SJCRH30 (cell line): ENCODE measurements at places on chromosomes 13 and 19.
A peak's percentile ranks its signal among the peaks of the same experiment; 100 is the strongest.

DNA sequence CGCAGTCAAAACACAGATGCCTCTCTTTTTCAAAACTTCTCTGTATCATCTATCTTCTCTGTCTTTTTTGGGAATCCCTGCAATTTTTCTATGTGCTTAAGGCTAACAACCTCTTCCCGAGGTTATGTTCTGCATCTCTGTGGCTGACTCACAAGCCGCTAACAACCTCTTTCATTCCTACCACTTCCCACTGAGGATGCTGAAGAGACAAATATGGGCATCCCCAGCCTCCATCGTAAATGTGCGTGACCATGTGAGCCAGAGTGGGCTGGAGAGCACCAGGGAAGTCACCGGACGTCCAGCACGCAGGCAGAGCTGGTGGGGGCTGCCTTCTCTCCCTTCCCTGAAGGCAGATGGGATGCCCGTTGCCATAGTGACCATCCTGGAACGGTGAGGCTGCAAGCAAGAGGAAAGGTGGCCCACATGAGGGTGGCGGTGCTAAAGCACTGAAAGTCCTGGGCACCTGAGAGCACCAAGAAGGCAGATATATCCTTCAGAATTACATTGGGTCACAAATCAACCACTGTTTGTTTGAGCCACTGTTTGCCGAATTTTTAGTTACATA is 122.8 kb downstream of the SHISA2 start:
- no peak for DNase-seq

DNA sequence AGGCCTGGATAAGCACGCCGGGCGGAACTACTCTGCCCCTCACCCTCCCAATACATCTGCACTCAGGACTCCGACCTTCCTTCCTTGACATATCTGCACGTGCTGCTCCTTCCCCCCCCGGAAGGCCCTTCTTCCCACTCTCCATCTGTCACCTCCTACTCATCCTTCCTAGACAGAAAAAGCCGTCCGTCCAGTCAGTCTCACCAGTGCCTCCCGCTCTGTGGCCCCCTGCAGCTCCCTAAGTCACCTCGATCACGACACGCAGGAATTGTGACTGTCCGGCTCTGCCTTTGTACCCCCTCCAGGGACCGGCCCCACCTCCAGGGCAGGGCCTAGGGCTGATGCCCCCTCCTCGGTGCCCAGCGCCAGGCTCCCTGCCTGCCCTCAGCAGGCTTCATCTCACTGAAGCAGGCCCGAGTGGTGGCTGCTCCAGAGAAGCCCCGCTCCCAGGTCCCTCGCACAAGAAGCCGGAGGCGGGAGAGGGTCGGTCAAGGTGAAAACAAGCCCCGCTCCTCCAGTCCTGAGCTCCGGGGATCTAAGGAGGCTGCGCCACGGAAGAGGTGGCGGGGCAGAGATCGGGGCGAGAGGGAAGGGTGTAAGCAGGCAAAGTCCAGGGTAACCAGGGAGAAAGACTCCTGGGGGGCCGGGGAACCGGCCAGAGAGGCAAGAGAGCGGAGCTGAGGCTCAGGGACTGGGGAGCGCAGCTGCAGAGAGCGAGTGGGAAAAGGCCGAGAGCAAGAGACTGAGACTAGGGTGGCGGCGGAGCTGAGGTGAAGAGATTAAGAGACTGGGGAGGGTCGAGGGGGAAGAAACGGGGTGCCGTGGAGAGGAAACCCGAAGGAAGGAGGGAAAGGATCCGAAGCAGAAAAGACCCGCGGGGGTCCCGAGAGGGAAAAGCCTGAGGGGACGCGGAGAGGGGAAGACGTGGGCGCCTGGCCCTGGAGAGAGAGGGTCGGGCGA is 1.1 kb downstream of the PPP6R1 start:
- no peak for DNase-seq

- no peak for DNase-seq
These were observed 74.9 kb downstream of the SIPA1L3 start for GRCh38 chr19:37981785-37982475.

GRCh38 chr19:38036707-38037611 is 130.0 kb downstream of the SIPA1L3 start:
- DNase-seq: peak; percentile 41
